ENCODE measurements at places on chromosomes 2 and 18.

GRCh38 chr2:48713647-48714046 is 41.9 kb downstream of the LHCGR start:
- DNase-seq = no peak

GRCh38 chr18:47987388-47987699 is 56.9 kb upstream of the SMAD2 start:
- no peak for DNase-seq

DNA sequence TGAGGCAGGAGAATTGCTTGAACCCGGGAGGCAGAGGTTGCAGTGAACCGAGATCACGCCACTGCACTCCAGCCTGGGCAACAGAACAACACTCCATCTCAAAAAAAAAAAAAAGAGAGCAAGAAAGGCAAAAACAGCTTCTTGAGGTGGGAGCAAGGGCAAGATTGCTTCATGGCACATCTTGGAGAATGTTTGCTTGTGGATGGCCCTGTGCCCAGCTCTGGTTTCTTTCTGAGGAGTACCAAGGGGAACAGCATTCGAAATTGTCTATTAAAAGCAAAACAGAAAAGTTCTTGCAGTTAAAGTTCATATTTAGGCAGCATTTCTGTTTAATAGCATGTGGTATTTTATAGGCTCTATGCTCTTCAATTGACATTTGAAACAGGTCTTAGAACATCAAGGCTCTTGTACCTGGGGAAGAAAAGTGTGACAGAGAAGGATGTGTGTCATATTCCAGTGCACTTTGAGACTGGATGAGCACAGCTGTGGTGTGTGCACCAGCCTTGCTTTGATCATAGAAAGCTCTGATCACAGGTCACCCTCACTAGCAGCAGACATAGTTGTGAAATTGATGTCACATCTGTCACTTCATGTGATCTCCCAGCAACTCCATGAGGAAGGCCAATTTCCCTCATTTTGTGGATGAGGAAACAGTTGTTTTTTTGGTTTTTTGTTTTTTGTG is 154.3 kb downstream of the UXS1 start:
- no peak for DNase-seq

GRCh38 chr2:168543037-168543436 is 87.0 kb downstream of the CERS6 start:
- DNase-seq = no peak

DNA sequence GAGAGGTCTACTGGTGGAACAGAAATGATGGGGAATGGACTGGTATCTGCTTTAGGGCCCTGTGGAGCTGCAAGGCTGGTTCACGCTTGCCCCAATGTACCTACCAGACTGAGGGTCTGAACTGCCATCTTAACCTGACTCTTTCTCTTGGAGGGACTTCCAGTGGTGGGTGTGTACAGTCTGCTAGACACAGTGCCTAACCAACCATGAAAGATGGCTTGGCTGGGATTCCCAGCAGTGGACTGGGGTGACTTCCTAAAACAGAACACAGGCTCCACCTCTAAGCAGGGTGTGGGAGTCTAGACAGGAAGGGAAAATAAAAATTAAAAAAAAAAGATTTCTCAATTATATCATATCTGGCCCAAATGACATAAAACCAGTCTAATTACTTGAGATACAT is 25.5 kb upstream of the MYO3B start:
- no peak for DNase-seq

DNA sequence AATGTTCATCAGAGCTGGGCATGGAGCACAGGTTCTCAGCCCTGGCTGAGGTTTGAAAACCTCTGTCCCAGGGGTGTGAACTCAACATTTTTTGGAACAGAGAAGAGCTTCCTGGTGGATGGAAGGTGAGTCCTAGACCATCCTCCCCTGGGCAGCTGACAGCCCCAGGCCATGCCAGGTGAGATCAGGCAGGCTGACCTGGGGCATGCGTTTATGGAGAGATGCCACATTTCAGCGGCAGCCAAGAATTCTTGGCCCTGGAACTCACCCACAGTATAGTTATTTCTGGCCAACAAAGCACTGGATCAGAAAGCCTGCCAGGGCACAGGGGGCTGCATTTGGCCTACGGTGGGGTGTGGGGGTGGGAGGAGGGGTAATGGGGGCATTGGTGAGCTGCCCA is 83.8 kb downstream of the EDAR start:
- DNase-seq = no peak

- no peak for DNase-seq
These were observed 34.1 kb downstream of the NOP58 start for GRCh38 chr2:202299712-202300111.

GRCh38 chr2:19863303-19864041 is 38.3 kb downstream of the TTC32 start:
- DNase-seq = peak; percentile 57

GRCh38 chr18:5918205-5918858 is 23.0 kb upstream of the TMEM200C start:
- DNase-seq = no peak

DNA sequence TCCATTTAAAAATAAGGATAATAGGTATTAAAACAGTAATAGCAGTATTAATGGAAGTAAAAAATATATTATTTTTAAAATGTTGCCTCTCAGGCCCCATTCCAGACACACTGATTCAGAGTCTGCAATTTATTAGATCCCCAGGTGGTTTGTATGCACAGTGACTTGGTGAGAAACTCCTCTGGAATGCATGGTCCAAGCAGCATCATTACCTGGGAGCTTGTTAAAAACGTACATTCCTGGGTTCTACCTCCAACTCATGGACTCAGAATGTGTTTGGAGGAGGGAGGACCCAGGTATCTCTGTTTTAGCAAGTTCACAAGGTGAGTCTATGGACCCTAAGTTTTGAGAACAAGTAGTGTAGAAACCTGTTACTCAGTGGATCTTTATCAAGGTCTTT is 95.6 kb downstream of the ITGA4 start:
- no peak for DNase-seq

- DNase-seq = no peak
These were observed 107.1 kb downstream of the CSRNP3 start for GRCh38 chr2:165576409-165577154.

DNA sequence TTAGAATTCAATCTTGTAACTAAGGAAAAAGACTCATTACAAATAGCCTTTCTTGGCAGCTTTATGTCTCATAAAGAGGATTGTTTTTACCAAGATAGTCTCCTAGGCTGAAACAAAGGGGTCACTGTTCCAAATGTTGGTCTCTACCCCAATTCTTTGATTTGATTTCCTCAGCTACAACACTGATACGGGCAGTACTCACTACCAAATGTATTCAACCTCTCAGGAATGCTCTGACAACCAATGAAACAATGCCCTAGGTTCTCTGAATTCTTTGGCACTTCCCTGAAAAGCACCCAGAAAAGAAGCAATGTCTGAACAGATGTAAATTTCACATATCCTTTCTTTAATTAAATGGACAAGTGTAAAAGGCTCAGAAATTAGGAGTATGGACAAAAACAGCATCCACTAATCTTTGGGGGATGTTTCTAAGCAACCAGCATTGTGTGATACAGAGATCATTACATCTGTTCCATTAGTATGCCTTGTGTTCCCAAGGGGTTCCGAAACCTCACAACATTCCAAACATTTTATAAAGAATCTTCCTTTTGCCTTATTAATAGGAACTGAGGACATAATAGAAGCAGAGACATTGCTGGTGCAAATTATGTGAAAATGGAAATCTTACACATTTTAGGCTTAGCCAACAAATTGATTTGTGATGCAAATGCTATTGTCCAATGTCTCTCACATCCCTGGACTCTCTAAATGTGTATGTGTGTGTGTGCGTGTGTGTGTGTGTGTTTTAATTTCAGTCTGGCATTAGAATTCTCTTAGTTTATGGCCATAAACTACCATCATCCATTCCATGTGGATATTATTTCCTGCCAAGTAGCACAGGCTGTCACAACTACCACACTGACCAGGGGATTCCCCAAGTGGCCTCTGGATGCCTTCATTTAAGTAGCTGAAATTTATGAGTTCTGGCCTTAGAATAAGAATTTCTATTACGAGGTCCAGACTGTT is 276.0 kb downstream of the MTX2 start:
- no peak for DNase-seq

DNA sequence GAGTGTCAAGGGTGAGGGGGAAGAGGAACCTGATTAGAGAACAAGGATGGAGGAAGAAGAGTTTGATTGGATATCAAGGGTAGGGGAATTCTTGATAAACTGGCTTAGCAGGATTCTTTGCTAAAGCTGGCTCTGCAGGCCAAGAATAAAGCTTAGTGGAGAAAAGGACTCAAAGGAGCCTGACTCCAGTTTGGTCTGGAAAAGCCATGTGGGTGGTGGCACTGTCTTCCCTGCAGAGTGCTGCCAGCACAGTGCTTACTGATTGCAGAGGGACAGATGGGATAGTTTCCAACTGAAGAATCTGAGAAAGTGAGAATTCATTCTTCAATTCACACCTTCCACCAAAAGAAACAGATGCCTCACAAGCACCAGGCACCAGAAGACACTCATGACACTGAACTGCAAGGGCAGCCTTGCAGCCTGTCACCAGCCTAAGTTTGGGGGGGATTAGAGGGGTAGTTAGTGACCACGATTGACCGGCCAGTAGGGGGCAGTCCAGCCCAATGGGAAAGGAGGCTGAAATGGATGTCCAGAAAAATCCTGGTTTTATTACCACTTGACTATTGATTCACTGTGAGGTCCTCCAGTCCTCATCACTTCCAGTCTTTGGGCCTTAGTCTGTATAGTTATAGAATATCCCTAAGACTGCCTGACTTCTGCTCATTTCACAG is 334.5 kb downstream of the SMAD2 start:
- DNase-seq = no peak

DNA sequence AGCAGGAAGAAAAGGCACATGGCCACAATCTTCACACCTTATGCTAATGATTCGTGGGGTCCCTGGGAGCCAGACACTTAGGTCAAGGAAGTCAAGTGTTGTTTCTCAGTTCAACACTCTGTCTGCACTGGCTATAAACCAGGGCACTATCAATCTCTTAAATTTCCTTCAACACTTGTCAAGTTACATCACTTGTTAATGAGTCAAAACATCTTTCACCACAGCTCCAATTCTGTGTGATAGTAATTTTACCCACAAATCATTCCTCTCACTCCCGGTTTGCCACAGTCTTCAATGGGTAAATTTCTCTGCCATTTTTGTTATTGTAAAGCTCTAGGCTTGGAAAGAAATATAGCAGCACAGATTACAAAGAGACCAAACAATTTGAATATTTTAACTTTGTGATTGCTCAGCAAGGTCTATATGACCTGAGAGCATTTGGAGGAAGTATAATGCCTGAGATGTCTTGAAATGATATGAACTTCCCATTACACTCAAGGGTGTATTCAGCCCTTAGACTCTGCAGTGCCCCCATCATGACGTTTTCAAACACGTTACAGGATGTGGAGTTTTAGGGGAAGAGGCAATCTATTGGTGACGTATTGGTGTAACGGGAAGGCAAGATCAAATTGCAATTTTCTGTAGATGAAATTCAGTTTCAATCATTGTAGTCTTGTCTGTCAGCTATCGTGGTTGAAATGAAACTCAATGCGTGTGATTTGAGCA is 78.7 kb downstream of the ICOS start:
- no peak for DNase-seq

DNA sequence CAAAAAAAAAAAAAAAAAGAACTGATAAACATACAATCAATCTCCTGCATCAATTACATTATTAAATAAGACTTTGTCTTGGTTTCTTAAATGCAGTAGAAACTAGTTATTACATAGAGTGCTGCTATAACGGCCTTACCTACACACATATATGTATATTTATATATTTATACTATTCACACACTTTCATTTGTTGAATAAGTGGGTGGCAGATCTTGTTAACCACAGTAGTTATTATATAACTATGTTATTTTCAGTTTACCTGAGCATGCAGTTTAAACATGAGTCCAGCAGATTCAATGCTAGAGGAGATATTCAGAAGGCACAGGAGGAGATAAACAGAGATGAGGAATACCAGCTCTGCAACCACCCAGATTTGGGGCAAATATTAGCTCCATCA is 81.5 kb upstream of the CD226 start:
- no peak for DNase-seq

DNA sequence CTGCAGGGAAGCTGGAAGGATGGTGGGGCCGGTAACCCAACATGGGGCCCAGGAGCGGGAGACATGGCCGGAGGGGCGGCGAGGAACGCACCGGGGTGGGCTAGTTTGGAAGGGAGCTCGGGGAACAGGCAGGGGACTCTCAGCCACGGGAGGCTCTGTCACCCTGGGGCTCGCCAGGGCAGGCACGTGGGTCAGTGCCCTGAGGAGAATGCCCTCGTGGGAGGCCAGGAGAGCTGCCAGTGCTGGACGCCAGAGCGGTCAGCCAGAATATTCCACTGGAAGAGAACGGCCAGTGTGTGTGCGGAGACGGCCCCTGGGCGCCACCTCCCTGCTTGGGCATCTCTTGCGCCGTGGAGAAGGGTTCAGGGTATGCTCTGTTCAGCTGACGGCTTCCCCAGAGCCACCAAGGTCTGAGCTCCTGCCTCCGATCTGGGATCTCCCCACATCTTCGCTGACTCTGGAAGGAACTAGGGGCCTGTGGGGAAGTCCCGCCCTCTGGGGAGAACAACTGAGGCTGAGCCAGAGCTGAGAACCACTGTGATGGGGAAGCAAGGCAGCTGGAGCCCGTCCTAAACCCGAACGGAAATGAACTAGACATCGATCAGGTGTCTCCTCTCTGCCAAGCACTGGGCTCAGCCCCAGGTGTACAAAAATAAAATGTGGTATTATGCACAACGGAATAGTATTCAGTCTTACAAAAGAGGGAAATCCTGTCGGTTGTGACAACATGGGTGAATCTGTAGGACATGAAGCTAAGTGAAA is 49.3 kb downstream of the TNP1 start:
- DNase-seq = no peak

- DNase-seq = no peak
These were observed 501.5 kb downstream of the BCL11A start for GRCh38 chr2:60051991-60052390.

DNA sequence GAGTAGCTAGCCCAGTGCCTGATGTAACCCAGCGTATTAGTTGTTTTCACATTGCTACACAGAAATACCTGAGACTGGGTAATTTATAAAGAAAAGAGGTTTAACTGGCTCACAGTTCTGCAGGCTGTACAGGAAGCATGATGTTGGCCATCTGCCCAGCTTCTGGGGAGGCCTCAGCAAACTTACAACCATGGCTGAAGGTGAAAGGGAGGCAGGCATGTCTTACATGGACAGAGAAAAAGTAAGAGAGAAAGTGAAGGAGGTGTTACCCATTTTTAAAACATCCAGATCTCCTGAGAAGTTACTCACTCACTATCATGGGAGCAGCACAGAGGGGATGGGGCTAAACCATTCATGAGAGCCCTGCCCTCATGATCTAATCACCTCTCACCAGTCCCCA is 6.1 kb upstream of the CYRIA start:
- no peak for DNase-seq

DNA sequence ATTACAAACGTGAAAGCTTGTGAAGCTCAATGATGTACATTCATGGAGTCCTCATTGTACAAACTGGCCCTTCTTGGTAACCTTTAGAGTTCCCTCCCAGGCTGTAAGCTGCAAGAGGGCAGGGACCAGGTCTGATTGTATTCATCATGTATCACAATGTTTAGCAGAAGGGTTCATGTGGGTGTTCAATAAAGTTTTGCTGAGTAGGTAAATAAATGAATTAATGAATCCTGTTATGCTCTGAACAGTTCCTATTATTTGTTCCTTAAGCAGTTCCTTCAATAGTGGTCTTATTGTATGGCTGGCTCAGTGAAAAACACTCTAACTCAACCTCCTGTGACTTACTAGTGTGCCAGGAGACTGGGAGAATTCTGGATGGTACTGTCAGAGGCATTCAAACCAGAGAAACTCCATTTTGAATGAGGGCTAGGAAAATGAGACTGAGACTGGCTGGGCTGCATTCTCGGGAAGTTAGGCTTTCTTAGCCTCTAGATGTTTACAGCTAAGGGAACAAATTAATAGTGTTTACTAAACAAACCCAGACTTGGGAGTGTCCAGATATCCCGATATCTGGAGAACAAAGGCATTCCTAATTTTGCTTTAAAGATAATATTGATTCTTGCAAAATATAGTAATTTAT is 1.8 kb upstream of the ACVR1 start:
- no peak for DNase-seq

Measured in effector CD8-positive, alpha-beta T cell (primary cell).